ENCODE measurements at places on chromosomes 1 and 21.

- DNase-seq: no peak
Measured at GRCh38 chr1:65719391-65719790, 73.3 kb upstream of the PDE4B start.

- DNase-seq: no peak
Measured at GRCh38 chr21:45088116-45088515, 13.7 kb downstream of the ADARB1 start.

DNA sequence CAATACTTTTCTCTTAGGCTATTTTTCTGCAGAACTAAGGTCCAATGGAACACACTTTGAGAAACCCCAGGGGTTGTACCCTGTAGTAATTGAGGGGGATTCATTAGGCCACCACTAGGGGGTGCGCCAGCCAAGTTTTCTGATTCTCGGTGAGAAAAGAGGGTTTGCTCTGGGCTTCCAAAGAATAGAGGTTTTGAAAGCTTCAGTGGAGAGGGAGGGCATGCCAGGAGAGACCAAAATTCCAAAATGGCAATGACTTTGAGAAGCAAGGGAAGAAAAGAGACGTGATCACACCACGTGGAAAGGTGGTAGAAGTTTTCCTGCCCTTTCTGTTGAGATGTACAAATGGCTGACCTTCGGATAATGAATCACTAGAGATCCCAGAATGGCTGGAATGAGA, 323.3 kb downstream of the RPS6KC1 start:
- peak; percentile 16 for DNase-seq

- DNase-seq: no peak
Measured at GRCh38 chr1:112772781-112773180, 57.6 kb upstream of the PPM1J start.

DNA sequence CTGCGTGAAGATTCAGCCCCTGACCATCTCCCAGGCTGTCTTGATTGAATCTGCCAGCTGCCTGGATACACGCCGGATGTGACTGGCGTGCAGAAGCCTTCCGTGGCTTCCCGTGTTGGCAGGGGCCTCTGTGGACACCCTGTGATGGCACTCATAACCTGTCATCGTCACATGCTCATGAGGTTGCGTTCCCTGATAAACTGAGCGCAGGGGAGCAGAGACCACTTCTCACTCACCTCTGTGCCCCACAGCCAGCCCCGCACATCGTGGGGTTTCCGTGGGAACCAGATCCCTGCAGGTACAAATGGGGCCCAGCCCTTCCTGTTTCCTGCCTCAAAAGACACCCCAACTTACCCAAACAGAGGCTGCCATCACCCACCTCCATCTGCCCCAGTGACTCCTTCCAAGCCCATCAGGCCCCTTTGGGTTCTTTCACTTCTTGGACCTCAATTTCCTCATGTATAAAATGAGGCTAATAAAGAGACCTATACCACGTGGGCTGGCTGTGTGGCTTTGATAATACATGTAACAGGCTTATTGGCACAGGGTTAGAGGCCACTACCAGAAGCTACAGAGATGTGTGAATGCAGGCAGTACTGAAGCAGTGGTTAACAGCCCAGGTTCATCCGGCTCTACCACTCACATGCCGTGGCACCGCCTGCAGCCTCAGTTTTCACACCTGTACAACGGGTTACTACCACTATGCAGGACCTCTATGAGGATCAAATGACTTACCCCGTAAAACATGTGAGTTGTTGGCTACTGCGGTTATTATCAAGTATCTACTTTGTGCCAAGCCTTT, 23.6 kb downstream of the HTR6 start:
- peak; percentile 37 for DNase-seq

DNA sequence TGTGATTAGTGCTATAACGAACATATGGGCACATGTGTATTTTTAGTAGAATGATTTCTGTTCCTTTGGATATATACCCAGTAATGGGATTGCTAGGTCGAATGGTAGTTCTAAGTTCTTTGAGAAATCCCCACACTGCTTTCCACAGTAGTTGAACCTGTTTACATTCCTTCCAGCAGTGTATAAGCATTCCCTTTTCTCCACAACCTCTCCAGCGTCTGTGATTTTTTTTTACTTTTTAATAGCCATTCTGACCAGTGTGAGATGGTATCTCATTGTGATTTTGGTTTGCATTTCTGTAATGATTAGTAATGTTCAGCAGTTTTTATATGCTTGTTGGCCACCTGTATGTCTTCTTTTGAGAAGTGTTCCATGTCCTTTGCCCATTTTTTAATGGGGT, 81.8 kb upstream of the SLC44A3 start:
- no peak for DNase-seq

DNA sequence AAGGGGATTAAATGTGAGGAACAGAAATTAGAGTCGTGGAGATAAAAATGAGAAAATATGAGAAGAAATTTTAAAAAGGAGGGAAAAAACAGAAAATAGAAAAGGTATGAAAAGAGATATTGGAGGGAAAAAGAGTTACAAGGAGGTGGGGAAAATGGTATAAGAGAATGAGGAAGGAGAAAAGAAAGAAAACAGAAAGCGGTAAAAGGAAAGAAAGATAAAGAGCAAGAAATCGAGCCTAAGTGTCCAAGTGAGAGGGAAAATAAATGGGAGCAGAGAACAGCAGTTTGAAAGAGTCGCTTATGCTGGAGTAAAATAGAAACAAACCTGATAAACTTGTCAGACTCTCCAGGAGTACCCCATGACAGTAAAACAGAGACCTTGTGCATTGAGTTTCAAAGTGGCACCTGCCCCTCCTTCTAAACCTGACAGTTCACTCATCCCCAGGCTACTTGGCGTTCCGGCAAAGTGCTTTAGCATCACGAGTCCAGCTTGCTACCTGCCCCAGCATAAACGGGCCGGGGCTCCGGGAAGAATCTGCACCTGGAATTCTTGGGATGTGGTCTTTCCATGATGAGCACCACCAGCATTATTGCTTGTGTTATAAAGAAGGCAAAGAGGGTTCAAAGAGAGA, 585 bp downstream of the NEGR1 start:
- no peak for DNase-seq

GRCh38 chr1:41743366-41743765, 175.4 kb downstream of the HIVEP3 start:
- DNase-seq: no peak

DNA sequence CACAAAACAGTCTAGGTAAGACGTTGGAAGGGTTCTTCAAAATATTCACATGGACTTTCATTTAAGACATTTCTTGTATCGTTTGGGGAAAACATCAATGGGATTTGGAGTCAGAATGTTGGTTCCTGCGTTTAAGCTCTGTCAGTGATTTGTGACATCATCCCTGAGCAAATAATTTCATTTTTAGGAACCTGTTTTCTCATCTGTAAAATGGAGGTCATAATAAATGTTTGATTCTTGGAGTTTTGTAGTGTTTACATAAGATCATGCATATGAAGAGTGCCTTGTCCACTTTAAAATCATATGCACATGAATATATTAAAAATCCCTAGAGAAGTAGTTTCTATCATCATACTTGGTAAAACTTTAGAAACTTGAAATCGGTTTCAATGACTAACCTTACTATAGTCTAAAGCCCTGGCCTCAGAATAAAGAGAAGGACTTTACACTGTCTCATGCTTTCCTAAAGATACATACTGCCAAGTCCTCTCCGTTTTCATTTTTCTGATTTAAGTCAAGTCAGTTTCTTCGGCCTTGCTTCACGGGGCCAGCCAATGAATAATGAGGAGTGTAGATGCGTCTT, 178.4 kb downstream of the ADSS2 start:
- no peak for DNase-seq

- no peak for DNase-seq
Measured at GRCh38 chr1:19597496-19598309, 46.4 kb upstream of the NBL1 start.

DNA sequence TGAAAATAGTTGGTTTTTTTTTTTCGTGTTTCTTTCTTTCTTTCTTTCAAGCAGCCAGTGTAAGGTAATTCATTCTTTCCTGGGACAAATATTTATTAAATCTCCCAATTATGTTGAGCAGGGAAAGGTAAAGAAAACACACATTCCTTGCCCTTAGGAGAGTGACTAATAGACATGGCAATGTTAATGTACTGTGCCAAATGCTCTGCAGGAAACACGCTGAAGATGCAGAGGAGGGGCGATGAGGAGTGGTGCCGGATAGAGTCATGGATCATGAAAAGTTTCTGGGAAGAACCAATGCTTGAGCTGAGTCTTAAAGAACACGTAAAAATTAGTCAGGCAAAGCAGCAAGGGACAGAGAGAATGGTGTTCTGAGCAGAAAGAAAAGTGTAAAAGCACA, 199.2 kb downstream of the DNM3 start:
- no peak for DNase-seq

DNA sequence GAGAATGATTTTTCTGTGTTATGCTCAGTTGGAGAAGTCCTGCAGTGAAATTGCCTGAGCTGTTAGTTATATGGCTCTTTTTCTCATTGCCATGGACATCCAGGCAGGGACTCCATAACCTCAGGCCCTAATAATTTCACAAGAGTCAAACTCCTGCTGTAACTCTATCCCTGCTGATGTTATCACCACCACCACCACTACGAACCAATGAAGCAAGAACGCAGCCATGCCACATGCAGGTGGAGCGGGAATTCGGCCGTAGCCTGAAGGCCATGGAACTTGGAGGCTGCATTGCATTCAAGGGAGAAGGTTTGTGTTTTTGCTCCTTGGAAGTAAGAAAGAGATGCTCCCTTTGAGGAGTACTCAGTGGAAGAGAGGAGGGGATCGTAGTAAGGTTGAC, 16.8 kb upstream of the DLGAP3 start:
- DNase-seq: no peak

DNA sequence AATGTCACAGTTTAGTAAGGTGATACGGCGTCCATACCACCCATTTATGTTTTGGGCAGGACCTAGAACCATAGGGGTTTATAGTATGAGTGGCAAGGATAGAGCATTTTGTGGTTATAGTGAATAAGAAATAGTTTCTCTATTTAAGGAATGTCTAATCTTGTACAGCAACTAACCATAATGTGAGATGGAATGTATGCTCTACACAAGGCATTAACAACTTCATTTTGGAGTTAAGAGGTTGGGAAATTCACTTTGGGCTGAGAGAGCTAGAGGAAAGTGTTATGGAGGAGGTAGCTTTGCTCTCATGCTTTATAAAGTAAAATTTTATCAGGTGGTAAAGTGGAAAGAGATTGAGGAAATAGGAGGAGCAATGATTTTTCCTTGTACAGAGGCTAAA, 3.0 kb upstream of the MCL1 start:
- no peak for DNase-seq

GRCh38 chr1:208942394-208943130, 641.0 kb upstream of the CAMK1G start:
- DNase-seq: no peak

- DNase-seq: peak; percentile 23
Measured at GRCh38 chr1:155134880-155135414, 705 bp upstream of the SLC50A1 start.

- no peak for DNase-seq
Measured at GRCh38 chr1:157415661-157416060, 136.7 kb downstream of the FCRL5 start.

- DNase-seq: no peak
Measured at GRCh38 chr1:62784509-62785365, 805 bp downstream of the ATG4C start.

DNA sequence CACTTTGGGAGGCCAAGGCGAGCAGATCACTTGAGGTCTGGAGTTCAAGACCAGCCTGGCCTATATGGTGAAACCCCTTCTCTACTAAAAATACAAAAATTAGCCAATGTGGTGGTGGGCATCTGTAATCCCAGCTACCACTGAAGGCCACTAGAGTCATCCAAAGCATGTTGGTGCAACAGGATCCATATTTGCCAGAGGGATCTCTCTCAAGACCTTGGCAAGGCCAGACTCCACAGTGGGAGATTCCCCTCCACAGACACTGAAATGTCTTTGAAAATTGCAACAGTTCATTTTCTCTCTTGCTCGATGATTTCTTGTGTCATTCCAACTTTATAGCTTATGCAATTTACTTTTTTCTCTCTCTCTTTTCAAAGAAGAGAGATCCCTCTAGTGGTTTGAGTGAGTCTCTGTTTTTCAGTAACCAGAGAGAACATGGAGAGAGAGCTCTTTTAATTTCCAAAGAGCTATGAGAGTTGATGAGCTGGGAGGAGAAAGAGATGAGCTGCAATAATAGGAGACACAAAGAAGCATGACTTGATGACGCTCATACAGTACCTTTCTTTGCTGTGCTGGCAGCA, 176.8 kb upstream of the USP25 start:
- DNase-seq: no peak

GRCh38 chr1:8439015-8439702, 121.2 kb downstream of the SLC45A1 start:
- no peak for DNase-seq

GRCh38 chr21:21200103-21200938, 202.1 kb downstream of the NCAM2 start:
- DNase-seq: no peak

GRCh38 chr21:27700974-27701614, 734.2 kb upstream of the ADAMTS5 start:
- DNase-seq: peak; percentile 23

DNA sequence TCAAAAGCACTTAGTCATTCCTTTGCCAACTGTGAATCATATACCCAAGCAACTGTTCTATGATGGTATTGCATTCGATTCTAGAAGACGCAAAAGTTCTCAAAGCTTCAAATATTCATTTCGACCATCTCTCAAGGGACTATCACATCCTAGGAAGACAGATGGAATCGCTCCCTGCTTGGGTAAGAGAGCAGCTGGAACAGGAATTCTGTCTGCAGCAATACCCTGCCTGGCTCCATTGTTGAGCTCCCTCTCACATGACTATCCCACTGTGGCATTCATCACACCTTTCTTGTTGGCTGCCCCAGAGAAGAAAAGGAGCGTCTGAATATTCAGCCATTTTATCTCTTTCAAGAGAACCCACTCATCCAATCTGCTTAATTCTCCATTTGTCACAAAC, 397.7 kb downstream of the NTNG1 start:
- DNase-seq: no peak

- no peak for DNase-seq
Measured at GRCh38 chr1:95133687-95134086, 16.5 kb downstream of the TLCD4 start.

GRCh38 chr1:204837440-204838084, 33.1 kb upstream of the NFASC start:
- peak; percentile 4 for DNase-seq

- peak; percentile 26 for DNase-seq
Measured at GRCh38 chr21:44304877-44305293, 5.0 kb downstream of the PFKL start.

DNA sequence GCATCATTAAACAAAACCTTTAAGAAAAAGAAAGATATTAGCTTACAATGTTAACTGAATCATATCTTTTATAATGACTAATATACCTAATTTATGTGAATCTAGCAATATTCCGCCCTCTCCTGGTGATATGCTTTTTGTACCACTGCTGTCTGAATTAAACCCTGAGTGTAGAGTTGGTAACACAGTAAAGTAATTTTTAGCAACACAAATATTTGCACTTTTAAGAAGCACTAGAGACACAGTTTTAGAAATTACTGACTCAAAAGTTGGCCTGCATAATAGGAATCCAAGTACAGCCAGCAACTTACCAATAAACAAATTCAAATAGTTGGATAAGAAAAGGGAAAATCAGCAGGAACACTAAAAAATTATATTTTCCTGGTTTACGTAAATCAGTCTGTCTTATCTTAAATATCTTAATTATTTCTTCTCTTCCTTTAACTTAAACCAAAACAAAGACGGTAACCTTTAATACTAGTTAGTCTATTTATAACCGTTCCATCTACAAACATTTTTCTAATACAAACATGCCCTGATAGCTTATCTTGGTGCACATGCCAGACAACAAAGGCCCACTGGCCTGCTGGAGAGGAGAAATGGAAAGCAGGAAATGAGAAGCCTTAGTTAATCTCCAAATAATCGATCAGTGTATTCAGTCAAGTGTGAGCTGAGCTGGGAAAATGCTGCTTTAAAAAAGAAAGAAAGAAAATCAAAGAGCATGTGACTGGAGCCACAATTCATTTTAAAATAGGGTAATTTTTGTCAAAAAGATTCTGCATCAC, 246.0 kb downstream of the RERE start:
- no peak for DNase-seq
